ENCODE measurements at places on chromosomes 2 and 18.
A peak's percentile ranks its signal among the peaks of the same experiment; 100 is the strongest.

GRCh38 chr2:72457801-72458516 is 310.3 kb upstream of the CYP26B1 start:
- no peak for DNase-seq

GRCh38 chr18:36595046-36595817 is 233.6 kb downstream of the TPGS2 start:
- DNase-seq: no peak

DNA sequence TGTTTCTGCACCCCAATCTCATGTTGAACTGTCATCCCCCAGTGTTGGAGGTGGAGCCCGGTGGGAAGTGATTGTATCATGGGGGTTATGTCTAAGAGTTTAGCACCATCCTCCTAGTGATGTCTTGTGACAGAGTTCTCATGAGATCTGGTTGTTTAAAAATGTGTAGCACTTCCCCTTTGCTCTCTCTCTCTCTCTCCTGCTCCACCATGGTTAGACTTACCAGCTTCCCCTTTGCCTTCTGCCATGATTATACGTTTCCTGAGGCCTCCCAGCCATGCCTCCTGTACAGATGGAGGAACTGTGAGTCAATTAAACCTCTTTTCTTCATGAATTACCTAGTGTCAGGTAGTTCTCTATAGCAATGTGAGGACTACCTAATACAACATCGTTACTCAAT is 396.9 kb upstream of the LRATD1 start:
- DNase-seq: no peak

- no peak for DNase-seq
Observed at GRCh38 chr2:218856896-218857243, 2.7 kb upstream of the WNT6 start.

- DNase-seq: no peak
Observed at GRCh38 chr2:96884299-96885094, 14.6 kb upstream of the SEMA4C start.

GRCh38 chr2:145258903-145259579 is 739.1 kb upstream of the ZEB2 start:
- no peak for DNase-seq

- no peak for DNase-seq
Observed at GRCh38 chr2:234019896-234020295, 30.6 kb upstream of the SPP2 start.

DNA sequence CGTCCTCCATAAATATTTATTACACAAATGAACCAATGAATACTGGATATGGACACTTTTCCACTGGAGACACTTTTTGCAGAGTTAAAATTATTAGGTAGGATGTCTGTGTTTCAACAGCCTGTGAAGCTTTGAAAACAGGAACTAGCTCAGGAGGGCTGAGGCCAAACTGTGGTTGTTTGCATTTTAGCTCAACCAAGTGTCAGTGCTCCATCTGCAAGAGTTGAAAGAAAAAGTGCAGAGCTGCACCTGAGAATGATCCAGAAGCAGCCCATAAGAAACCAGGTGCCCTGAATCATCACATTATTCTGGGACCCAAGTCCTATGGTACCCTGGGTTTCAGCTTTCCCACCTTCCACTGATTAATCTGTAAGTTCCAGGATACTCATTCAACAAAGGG is 180.4 kb downstream of the TRIB2 start:
- no peak for DNase-seq

DNA sequence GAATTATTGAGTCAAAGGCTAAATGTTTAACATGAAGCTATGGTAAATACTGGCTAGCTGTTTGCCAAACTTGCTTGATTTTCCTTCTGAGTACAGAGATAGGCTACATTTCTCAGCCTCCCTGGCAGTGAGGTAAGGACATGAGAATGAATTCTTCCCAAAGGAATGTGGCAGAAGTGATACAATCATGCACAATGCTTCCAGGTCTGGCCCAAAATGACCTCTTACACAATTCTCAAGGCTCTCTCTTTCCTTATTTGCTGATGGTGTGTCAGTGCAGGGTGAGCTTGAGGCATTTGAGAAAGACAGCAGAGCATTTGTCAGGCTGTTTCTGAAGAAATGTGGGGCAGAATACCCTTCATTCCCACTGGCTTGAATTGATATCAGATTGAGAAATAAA is 95.6 kb upstream of the NABP1 start:
- no peak for DNase-seq

GRCh38 chr2:156332534-156333273 is at the start of gene NR4A2:
TSS of gene NR4A2 (minus strand) at chr2:156332721. CDS start at chr2:156330186, 2,535 bp downstream.
- peak; percentile 87 for DNase-seq

GRCh38 chr2:33372940-33373553 is 103.4 kb upstream of the RASGRP3 start:
- peak; percentile 57 for DNase-seq

- DNase-seq: no peak
Observed at GRCh38 chr18:63788447-63789096, 13.4 kb downstream of the SERPINB7 start.

DNA sequence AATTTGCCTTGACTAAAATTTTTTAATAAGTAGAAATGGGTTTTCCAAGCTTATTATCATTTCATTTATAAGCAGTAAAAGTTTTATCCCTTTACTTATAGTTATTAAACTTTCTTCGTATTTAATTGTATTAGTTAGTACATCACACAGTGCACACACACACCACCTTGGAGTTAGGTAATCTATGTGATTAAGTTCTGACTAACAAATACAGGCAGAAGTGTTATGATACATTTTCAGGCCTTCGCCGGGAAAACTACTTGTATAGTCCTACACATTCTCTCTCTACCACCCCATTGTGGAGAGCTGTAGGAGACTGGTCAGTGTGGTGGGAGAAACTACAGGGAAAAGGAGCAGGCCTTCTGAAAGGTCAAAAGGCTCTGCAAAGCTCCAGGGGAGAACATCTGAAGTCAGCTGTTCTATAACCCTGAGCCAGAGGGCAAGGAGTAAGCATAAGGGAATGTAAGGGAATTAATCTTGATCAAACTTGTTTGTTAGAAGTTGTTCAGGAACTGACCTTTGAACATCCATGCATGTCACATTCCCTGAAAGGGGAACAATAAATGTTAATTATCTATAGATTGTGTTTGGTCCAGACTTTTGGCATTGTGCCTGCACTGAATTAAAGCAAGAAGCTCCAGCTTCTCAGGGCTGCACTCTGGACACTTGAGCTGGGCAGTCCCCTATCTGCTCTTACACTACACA is 231.7 kb downstream of the FSIP2 start:
- DNase-seq: no peak

DNA sequence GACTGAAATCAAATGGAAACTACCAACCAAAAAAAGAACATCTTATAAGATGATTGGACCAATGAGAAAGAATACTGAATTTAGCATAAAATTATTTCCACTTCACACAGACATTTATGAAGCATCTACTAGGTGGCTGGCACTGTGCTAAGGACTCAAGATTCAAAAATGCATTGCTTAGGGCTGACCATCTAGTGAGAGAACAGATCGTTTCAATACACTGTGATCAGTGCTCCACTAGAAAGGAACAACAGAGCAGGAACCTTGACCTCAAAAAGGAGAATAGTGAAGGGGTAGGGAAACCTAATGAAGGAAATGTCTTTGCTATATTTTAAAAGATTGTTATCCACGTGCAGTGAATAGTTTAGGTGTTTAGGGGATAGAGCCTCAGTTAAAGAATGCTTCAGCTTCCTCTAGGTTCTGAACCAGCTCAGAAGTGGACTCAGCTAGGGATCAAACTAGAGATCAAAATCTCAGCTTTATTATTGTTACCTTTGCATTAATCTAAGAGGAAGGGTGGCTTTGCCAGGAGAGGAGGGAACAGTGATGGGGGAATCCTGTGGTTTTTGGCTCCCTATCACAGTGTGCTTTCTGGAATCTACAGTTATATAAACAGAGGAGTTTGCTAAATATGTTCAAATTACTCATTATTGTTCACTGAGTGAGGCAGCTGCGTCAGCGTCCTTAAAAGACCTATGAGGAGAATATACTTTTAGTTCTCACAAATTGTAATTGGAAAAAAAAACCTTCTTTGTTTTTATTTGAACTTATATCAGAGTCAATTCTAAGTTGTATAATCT is 16.2 kb upstream of the BBS5 start:
- no peak for DNase-seq

DNA sequence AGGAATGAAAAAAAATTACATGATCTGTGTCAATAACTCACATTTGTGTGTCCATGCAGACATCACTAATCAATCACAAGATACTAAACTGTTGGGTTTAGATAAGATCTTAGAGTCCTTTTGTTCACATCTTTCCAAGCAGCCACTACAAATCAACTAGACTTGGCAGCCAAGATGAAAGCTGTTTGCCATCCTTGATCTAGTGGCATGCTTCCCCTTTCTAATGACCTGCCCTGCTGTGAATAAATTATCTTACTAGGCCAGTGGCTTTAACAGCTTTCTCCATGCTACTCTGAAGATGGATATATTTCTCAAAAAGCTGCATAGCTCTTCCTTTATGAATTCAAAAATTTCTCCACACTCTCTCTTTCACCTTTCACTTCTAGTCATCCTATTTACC is 1338.0 kb upstream of the ACVR2A start:
- DNase-seq: no peak

DNA sequence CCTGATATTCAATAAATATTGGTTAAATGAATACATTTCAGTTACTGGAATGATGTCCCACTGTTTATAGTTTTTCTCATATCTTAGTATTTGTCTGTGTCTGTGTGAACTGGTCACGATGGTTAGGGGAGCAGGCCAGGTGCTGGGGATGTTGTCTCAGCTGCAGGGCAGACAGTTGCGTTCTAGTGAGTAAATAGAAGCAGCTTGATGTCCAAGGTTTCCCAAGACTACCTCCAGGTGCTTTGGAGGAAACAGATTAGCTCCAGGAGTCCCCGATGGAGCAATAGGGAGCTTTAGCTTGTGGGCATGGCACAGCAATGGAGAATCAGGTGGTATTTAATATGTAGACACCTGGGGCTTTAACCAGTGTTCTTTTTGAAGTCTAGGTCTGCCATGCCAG is 75.5 kb downstream of the GULP1 start:
- no peak for DNase-seq

- no peak for DNase-seq
Observed at GRCh38 chr2:240255811-240256703, 115.6 kb upstream of the OTOS start.

GRCh38 chr2:234078129-234078528 is 27.6 kb downstream of the SPP2 start:
- no peak for DNase-seq

DNA sequence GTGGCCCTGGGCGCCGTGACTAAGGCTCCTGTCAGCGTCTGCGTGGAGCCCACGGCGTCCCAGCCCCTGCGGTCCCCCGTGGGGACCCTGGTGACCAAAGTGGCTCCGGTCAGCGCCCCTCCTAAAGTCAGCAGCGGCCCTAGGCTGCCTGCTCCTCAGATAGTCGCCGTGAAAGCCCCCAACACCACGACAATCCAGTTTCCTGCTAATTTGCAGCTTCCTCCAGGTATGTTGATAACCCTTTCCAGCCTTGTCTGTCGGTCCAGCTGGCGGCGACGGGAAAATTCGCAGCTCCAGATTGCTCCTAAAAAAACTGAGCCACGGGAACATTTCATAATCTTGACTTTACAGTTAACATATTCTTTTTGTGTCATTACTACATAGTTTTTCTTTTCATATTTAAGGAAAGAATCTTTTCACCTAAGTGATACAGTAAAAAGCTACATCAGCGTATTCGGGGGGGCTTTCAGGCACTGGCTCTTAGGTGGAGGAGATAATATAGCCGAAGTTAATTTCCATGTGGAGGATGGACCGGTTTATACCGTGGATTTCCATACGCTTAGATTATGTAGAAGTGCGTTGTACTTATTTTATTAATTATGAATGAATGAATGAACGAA is 916 bp downstream of the TAF4B start:
- DNase-seq: no peak

GRCh38 chr2:29114946-29115609 is at the start of gene CLIP4:
TSS of gene CLIP4 (plus strand) at chr2:29115415. CDS start at chr2:29121389, 5,974 bp downstream.
- peak; percentile 91 for DNase-seq

DNA sequence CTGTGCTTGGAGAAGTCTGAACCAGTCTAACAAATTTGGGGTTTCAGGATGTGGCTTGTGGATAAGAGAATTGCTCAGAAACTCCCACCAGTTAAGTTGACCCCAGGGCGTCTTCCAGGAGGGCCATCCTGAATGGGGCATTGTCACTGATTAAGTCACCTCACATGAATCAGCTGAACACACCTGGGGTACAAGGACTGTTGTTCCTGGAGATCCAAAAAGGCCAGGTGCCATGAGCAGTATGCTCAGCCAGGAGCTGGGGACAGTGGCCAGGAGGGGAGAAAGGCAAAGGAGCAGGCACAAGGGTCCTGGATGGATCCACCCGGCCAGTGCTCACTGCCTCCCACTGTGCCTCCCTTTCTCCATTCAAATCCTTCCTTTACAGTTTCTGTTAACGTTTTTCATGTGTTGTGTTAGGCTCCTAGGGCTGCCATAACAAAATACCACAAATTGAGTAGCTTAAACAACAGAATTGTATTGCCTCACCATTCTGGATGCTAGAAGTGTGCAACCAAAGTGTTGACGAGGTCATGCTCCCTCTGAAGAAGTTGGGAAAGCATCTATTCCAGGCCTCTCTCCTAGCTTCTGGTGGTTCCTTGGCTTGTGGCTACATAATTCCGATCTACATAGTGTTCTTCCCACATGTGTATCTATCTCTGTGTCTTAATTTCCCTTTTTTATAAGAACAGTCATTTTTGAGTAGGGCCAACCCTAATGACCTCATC is 33.4 kb downstream of the TRABD2A start:
- no peak for DNase-seq

- DNase-seq: no peak
Observed at GRCh38 chr2:191756761-191757160, 78.8 kb downstream of the NABP1 start.

DNA sequence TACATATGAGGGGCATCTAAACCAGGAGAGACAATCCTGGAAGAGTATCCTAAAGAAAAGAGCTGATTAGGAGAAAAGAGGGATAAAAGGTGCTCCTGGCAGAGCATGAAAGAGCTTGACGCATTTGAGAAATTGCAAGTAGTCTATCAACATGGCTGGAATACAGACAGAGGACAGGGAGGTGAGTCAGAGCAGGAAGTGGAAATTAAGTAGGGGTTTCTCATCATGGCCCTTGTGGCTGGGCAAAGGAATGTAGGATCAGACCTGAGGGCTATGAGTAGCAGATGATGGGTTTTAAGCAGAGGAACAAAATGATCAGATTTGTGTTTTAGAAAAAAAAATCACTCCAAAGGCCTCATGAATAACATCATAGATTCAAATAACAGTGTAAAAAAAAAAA is 49.2 kb upstream of the UGP2 start:
- DNase-seq: no peak

All from GM20000 (cell line).